ENCODE measurements at places on chromosomes 4 and X.

DNA sequence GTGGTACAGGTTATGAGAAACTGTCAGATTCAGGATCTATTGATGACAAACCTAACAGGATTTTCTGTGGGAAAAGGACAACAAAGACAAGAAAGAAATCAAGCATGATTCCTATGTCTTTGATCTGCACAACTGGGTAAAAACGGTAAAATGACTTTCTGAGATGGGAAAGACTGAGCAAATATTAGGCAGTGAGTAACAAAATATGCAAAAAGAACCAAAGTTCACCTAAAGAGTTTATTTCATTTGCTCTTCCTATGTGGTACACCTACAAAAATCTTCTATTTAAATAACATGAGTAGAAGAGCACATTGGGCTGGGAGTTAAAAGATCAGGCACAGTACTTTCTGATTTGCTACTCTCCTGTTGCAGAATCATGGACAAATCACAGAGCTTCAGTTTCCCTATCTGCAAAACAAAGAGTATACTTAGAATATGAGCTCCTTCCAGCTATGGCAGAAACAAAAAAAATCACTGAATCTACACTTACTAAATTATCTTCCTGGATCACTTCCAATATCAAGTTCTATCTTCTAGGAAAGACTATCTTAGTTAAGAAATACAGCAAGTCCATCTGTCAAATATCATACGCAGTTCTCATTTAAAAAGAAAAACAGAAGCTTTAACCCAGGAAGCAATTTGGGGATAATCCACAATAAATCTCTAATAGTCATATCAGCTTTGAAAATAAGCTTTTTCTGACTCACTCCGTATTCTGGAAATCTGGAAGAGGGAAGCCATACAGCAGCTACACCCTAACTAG, 37.4 kb downstream of the NFXL1 start:
- no peak for DNase-seq

GRCh38 chrX:71996826-71997225, 86.2 kb downstream of the NHSL2 start:
- no peak for DNase-seq

DNA sequence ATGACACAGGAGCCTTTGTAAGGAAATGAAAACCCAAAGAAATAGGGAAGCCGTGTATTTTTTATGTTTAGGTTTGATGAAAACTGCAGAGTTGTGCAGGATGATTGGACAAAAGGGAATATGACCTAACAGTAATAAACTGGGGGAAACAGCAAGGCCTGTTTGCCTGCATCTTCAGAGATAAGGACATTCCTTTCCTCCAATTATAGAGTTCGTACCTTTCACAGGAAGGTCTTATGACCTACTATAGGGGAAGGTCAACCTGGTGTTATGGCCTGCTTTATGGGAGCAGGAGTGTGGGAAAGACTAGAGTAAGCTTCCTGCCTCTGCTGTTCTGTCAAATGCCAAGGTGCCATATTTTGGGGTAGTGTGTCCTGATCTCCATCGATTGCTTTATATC, 42.5 kb downstream of the BBS12 start:
- no peak for DNase-seq

- DNase-seq: no peak
These were observed 24.1 kb downstream of the CT45A1 start for GRCh38 chrX:135737366-135738071.

DNA sequence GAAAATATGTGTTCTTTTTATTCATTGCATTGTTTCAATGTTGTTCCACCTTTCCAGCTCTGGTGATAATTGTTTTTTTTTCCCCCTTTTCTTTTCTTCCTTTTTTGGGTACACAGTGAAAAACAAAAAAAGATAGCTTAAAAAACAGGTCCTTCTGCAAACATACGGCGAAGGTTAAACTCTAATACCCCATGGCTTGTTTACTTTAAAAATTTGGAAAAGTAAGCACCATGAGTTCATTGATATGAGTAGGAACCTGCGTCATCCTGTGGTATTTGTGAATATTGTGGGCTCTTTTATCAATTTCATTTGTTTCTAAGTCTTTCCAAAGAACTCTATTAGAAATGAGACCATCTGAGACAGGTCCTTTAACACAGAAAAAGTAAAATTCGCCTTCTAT, 123.5 kb downstream of the CHRNA9 start:
- DNase-seq: no peak

DNA sequence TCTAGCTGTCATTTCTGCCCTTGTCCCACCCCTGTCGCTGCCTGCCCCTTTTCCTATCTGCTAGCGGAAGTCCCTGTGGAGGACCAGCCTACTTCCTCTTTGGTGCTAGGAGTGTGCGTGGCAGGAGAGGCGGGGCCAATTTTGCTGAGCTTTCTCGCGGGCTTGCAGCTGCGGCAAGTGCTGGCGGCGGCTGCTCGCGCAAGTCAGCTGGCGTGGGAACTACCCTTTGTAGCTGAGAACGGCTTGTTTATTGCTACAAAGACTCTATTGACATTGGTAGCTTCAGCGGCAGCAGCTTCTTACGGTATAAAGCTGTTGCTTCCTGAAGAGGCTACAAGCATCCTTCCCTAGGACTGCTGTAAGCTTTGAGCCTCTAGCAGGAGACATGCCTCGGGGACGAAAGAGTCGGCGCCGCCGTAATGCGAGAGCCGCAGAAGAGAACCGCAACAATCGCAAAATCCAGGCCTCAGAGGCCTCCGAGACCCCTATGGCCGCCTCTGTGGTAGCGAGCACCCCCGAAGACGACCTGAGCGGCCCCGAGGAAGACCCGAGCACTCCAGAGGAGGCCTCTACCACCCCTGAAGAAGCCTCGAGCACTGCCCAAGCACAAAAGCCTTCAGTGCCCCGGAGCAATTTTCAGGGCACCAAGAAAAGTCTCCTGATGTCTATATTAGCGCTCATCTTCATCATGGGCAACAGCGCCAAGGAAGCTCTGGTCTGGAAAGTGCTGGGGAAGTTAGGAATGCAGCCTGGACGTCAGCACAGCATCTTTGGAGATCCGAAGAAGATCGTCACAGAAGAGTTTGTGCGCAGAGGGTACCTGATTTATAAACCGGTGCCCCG, at the start of gene MAGEH1:
TSS of gene MAGEH1 (plus strand) at position 138 of the 843 bp plus-strand sequence. CDS start at position 386, 248 bp downstream.
- DNase-seq: peak; percentile 67

Data from GM13977 (cell line).